HT1080 (cell line): ENCODE measurements at places on chromosomes 16 and 17.

DNA sequence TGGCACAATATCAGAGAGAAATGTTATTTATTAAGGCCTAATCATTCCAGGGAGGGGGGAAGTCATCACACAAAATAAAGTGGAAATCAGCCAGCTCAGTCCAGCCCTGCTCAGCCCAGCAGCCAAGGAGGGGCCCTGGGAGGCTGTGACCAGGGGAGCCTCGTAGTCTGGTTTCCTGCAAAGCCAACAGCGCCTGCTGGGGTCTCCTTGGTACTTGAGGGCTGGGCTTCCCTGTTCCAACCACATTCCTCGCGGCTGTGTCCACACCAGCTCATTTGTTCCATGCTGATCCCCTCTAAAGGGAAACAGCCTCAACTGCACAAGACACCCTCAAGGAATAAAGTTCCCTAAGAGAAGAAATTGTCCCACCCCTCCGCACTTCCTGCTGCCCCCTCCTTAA, 154.0 kb downstream of the TMEM132E start:
- DNase-seq, result no peak

DNA sequence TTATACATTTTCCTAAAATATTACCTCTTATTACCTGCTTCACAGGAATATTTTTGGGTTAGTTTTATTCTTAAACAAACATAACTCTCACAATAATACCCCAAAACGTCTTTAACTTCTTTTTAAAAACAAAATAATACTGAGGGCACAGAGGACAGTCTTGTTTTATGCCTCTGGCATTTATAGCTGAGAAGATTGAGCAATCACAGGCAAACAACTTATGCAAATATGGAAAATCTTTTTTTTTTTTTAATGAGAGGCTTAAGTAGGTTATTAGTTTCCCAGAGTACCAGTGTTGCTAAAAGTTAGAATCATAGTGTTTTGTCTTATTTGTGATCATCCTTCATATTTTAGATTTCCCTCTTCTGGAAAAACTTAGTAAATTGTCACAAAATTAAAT, 195.0 kb downstream of the FTO start:
- DNase-seq, result no peak

DNA sequence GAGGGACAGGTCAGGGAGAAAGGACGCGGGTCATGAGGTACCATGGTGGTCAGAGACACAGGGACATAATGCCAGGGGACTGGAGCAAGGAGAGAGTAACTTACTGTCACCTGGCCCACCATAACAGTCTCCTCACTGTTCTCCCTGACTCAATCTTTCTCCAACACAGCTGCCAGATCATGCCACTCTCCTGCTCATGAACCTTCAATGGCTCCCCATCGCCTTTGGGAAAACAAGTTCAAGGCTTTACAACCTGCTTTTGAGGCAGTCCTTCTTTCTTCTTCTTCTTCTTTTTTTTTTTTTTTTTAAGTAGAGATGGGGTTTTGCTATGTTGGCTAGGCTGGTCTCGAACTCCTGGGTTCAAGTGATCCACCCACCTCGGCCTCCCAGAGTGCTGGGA, 22.9 kb downstream of the CNGB1 start:
- DNase-seq, result no peak

DNA sequence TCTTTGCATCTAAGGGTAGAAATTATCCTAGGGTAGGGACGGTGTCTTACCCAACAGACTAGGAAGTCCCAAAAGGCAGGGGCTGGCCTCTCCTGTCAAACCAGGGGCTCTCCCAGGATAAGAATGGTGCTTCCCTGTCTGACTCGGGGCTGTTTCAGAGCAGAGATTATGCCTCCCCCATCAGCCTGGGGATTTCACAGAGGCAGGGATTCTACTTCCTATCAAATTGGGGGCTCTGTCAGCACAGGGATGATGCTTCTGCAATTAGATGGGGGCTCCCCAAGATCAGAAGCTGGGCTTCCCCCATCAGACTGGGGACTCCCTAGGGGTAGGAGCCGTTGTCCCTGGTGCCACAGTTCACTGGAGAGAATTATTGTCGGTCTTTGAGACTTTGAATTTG, 2.3 kb downstream of the NXPH3 start:
- DNase-seq, result no peak

DNA sequence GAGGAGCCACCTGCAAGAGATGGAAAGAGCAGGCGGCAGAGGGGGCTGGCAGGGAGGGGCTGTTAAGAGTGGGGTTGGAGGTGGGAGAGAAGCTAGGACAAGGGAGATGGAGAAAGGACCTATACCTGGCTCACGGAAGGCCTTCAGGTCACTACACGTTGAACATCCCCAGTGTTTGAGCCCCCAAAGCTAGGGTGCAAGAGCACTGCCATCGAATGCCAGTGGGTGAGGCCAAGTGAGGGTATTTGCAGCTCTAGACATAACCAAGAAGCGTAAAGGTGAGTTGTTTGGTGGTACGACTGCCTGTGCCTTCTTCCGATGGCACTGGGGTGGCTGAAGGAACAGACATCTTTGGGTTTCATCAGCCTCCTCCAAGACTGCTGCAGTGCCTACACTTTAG, 17.0 kb upstream of the HERPUD1 start:
- no peak for DNase-seq

- DNase-seq, result no peak
Observed at GRCh38 chr17:56602292-56603130, 9.0 kb downstream of the NOG start.

GRCh38 chr17:57444682-57445450, 188.5 kb downstream of the MSI2 start:
- DNase-seq, result no peak

GRCh38 chr17:2093349-2093748, 38.4 kb downstream of the HIC1 start:
- DNase-seq, result no peak

DNA sequence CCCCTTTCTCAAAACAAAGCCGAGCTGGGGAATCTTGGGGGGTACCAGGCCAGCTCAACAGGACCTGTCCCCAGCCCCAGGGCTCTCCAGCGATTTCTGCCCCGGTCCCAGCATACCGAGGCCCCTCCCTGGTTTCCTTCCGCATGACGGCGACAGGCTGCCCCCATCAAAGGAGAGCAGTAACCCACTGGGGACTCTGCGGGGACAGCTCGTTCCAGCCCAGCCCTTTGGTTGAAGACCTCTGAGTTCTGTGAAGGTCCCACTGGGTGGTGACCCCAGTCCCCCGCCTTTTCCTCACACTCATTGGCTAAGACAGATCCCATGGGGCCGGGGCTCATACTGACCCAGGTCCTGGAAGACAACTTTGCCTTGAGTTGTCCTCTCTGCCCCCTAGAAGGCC, 4.1 kb downstream of the SMTNL2 start:
- DNase-seq, result no peak

- no peak for DNase-seq
Observed at GRCh38 chr16:47622451-47623176, 161.5 kb downstream of the PHKB start.
